ENCODE measurements at places on chromosomes 13 and 19.

DNA sequence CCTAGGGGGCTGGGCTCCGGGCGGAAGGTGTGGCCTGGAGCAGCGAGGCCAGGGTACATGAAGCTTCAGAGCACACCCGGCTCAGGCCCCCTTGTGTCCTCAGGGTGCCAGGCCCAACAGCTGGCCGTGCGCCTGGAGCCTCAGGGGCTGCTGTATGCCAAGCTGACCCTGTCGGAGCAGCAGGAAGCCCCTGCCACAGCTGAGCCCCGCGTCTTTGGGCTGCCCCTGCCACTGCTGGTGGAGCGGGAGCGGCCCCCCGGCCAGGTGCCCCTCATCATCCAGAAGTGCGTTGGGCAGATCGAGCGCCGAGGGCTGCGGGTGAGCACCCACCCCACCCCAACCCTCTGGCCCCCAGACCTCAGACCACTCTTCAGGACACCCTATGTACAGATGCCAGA, 3.2 kb downstream of the SYDE1 start:
- no peak for DNase-seq

- no peak for DNase-seq
Observed at GRCh38 chr13:52118595-52118994, 10.3 kb downstream of the NEK5 start.

GRCh38 chr19:7980168-7980567, 25.3 kb downstream of the ELAVL1 start:
- no peak for DNase-seq

DNA sequence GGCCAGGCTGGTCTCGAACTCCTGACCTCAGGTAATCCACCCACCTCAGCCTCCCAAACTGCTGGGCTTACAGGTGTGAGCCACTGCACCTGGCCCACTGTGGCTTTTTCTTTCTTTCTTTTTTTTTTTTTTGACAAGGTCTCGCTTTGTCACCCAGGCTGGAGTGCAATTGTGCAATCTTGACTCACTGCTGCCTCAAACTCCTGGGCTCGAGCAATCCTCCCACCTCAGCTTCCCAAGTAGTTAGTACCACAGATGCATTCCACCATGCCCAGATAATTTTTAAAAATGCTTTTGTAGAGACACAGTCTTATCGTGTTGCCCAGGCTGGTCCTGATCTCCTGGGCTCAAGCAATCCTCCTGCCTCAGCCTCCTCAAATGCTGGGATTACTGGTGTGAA, 12.1 kb upstream of the FCGBP start:
- no peak for DNase-seq

- no peak for DNase-seq
Observed at GRCh38 chr13:113118261-113119021, 4.2 kb upstream of the F10 start.

- DNase-seq: no peak
Observed at GRCh38 chr19:18171605-18172327, 1.8 kb upstream of the IFI30 start.

DNA sequence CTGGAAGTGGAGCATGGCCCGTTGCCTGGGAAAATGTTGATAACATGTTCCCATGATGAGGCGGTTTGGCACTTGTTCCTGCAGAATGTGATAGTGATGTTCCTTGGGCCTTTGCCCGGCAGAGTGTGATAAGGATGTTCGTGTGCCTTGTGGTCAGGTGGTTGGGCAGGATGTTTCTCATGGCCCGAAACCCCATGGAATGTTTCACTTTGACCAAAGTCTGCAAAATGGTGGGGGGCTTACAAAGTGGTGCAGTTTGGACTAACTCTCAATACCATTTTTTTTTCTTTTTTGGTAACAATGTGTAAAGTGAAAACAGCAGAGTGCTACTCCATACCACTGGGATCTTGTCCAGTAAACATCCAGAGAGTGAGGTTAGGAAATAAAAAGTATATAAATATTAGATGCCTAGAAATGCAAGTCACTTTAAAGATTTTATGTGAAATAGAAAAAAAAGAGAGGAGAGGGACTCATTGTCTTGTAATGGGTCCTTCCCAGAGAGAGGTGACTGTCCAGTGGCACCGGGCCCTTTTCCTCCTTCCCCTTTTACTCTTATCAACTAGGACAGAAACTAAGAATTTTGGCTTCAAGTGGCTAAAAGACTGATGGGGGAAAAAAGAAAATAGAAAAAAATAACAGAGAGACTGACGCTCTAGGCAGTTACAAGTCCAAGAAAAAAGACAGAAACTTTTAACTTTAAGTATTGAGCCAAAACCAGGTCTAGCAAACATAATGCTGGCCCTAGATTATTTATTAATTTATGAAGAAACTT, 5.7 kb downstream of the FPR3 start:
- DNase-seq: peak; percentile 12

GRCh38 chr13:113596321-113597200, 12.0 kb downstream of the TFDP1 start:
- no peak for DNase-seq

DNA sequence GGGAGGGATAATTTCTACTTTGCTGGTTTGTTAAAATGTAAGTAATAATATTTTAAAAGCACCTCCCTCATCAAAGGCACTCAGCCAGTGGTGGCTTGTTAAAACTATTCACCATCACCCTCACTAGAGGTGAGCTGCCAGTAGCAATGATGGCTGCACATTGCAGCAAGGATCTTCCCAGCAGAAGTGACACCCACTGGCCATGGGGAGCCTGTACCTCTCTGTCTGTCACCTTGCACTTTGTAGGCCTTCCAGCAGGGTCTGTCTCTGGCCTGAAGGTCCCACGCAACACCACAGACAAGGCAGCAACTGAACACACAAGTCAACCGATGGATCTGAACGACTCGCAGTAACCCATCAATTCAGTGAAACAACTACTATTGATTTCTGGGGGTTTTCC, 47.3 kb upstream of the C13orf42 start:
- no peak for DNase-seq

DNA sequence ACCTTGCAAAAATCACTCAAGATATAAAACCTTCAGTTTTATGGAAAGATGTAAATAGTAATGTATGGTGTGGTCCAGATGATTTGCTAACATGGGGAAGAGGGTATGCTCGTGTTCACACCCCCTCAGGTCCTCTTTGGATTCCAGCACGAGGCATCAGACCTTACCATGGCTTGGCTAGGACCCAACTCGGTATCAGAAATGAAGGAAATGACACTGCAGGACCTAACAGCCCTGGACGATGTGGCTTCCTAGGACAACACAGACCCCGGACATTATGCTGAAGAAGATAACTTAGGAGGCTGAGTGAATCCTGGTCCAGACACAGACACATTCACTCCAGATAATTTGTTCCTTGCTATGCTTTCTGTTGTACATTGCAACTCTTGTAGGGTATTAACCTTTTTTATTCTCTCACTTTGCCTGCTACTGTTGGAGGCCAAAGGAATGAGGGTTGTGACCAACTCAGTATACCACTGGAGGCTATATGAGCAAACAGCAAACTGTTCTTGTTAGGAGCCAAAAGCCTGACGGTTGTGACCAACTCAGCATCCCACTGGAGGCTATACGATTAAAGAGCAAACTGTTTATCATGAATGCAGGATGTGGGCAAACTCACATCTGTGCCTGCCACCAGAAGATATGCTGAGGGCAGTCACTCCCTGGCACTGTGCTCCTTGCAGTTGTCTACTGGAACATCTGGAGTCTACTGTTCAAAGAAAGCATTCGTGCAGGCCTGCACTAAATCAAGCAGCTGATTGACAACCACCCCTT, 121.7 kb downstream of the ZNF429 start:
- DNase-seq: no peak

DNA sequence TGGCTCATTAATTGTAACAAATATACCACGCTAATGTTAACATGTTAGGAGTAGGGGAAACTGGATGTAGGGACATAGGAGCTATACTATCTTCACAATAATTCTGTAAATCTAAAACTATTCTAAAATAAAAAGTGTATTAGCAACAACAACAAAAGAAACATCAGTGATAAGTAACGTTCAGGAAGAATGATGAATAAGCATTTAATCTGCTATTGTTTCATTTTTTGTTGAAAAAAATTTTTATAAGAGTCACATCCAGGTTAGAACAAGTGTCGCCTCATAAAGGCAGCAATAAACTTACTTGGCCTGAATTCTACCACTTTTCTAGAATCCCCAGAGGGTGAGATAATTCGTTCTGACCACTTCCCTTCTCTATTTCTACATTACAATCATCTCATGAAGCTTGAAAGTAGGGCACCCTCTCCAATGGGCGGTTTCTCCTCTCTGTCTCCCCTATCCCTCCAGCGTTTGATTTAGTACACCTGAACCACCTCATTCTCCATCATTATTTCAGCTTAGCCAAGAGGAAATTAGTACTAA, 253.1 kb upstream of the IPO5 start:
- DNase-seq: no peak

GRCh38 chr19:33204136-33204973, 10.2 kb downstream of the LRP3 start:
- DNase-seq: no peak

DNA sequence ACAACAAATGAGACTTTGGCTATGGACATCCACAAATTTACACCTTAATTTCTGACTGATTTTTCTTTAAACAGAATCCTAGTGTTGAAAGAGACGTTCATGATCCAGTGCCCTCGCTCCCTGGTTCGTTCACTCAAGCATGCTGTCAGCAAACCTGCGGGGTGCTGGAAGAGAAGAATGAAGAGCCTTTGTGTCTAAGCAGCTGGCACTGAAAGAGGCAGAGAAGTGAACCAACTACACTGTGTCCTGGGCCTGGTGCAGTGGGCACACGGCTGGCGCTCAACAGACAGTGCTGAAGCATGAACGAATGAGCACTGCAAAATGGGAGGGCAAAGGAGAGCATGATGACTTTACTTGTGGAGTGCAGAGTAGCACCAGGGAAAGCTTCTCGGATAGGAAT, 46.8 kb downstream of the MIPEP start:
- no peak for DNase-seq

DNA sequence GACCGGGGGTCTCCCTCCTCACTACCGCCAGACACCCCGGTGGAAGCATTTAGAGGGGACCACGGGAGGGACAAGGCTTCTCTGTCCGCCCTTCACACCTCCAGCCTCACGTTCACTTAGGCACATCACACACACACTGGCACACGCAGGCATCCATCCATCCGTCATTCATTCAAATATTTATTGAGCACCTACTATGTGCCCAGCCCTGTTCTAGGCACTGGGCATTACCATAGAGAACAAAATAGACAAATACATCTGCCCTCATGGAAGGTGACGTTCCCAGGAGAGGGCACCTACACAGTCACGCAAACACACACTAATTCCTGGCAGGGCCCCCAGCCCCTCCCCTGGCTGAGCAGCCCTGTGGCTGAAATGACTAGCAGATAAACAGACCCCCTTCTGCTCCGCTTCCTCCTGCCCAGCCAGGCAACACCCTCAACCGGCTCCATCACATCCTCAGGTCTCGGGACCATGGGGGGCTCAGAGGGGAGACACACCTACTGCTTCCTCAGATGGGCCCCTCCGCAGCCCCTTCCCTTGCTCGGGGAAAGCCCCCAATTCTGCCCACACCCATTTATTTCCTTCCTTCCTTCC, 3.7 kb upstream of the NOP53 start:
- no peak for DNase-seq

- no peak for DNase-seq
Observed at GRCh38 chr19:927351-927779, 1.5 kb downstream of the ARID3A start.

DNA sequence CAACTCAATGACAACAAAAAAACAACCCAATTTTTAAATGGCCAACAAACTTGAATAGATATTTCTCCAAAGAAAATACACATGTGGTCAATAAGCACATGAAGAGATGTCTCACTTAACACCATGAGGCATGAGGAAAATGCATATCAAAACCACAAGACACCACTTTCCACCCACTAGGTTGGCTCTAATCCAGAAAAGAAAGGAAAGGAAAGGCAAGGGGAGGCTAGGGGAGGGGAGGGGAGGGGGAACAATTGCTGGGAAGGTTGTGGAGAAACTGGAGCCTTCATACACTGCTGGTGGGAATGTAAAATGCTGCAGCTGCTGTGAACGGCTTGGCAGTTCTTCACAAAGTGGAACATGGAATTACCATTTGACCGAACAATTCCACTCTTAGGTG, 854.3 kb downstream of the UQCRFS1 start:
- DNase-seq: no peak

DNA sequence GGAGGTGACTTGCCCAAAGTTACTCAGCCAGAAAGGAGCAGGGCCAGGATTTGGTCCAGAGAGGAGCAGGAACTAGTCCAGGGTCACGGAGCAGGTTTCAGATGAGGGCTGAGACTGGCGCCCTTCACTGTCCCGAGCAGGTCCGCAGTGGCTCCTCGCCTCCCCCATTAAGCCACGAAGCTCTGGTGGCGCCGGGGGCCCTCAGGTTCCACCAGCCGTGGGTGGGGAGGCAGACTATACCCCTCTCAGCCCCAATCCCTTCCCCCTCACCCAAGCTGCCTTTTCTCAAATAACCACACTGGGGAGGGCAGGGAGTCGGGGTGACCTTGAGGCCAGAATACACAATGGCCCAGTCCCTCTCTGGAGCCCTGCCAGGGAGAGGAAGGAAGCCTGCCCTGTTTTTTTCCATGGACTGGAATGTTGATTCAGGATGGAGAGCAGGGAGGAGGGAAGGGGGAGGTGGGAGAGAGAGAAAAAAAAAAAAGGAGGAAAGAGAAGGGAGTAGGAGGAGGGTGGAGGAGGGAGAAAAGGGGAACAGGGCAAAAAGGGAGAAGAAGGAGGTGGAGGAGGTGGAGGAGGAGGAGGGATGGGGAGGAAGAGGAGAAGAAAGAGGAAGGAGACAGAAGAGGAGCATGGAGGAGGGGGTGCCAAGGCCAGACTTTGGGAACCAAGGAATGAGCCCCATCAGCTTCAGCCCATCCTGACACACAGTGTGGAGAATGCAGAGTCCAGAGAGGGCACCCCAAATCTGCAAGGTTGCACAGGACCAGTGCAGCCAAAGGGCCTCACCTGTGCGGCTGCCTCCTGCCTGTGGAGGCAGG, 19.7 kb downstream of the CEACAM16 start:
- peak; percentile 98 for DNase-seq

- peak; percentile 70 for DNase-seq
Observed at GRCh38 chr19:43526884-43527859, at the start of gene ETHE1. Gene ETHE1 (minus strand): TSS chr19:43527201. CDS start chr19:43527177, 24 bp downstream.

GRCh38 chr19:47075941-47076340, 27.5 kb upstream of the TMEM160 start:
- DNase-seq: no peak

- no peak for DNase-seq
Observed at GRCh38 chr19:10122045-10122444, 2.3 kb upstream of the EIF3G start.

GRCh38 chr19:47895165-47895782, 9.2 kb upstream of the SULT2A1 start:
- no peak for DNase-seq
